LoVo (cell line): ENCODE measurements at places on chromosomes 5 and 9.

DNA sequence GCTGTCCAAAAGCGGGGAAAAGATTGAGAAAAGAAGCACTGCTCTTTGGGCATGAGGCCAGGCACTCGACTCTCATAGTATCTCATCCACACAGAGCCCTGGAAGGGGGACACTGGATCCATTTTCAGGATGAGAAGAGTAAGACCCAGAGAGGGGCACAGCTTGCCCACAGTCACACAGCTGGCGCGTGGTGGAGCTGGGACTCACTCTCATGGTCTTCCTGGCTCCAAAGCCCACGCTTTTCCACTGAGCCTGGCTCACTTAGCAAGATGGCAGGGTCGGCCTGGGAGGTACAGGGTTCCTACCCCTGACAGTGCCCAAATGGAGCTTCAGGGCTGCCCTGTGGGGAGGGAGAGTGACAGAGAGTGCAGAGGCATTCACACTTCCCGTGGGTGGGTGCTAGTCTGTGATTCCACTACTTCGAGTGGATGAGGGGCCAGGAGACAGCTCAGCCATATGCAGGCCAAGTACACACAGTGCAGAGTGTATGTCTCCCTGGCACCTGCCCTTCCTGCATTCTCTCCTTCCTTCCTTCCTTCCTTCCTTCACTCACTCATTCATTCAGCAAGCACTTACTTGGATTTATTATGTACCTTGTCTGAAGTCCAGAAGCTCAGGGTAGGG lies 18.3 kb upstream of the IGFBPL1 start:
- no peak for DNase-seq

DNA sequence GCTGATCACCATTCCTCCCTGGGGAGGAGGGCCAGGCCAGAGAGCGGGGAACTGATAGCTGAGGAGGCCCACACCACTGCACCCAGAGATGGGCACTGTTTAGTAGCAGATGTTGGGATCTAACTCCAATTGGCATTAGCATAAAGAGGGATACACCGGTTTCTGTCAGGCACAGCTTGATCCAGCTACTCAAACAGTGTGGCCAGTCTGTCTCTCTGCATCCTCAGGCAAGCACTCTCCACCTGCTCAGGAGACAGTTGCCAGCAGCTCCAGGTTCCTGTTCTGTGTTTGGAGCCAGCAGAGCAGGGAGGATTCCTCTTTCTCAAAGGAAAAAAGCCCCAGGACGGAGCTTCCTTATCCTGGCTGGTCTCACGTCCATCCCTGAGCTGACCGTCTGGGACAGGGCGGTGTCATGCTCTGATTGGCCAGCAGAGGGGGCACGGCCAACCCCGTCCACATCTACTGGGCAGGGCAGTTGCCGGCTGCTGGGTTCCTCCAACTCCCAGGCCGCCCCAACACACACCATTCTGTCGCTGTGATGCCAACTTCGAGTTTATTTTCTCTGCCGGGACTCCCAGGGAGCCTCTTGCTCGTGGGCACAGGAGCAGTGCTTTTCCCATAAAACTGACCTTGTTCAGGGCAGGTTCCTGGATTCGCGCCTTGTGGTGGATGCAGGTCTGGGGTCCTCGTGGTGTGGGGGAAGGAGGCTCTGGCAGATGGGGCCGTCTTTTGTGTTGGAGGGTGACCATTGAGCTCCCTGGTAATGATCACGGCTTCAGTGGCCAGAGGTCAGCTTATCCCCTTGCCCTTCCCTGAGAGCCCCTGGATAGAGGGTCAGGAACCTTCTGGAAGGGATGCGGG lies 47.9 kb downstream of the COL5A1 start:
- DNase-seq = peak; percentile 46

DNA sequence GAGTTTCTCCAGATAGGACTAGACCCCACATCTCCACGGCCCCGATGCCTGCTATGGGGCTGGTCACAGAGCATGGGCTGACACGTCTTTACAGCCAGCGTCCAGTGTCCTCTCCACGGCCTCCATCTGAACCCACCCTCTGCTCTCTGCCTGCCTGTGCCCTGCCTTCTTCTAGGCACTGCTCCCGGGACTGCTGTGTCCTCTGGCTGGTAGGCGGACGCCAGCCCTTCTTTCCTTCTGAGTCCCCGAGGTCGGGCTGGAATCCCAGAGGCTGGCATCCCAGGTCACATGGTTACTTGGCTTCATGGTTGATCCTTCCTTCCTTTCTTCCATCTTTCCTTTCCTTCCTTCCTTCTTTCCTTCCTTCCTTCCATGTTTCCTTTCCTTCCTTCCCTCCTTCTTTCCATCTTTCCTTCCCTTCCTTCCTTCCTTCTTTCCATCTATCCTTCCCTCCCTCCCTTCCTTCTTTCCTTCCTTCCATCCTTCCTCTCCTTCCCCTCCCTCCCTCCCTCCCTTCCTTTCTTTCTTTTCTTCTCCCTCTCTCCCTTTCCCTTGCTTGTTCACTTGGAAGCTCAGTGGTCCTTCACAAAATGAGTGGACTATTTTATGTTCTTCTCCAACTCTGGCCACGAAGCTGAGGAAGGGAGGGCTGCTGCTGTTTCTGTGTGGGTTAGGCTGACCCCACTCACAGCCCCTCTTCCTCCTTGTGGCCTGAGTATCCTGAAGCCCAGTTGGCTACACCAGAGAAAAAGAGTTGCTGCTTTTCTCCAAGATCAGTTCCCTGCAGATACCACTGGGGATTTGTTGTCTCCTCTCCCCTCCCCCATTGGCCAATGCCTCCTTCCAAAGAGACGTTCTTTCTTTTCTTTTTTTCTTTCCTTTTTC lies 66.8 kb upstream of the NEURL1B start:
- no peak for DNase-seq

DNA sequence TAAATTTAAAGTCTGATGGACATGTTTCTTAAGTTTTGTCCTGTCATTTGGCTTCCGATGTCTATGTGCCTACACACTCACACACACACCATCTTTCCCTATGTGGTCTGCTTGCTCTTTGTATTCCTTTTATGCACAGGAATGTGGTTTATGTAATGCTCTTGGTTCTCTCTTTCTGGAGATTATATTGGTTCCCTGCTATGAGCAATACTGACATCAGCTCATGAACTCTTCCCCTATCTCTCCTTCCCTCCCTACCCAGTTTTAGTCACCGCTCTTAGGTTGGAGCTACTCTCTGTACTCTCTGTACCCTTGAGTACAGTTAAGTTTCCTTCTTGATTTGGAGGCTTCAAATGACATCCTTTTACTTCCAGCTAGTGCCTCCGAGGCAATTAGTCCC lies 77.9 kb upstream of the MVB12B start:
- no peak for DNase-seq

GRCh38 chr5:167998148-167998767 lies 293.2 kb upstream of the WWC1 start:
- no peak for DNase-seq

GRCh38 chr5:81948349-81948748 lies 23.5 kb upstream of the ATG10 start:
- DNase-seq = no peak

GRCh38 chr9:69785757-69786156 lies 25.9 kb upstream of the PTAR1 start:
- no peak for DNase-seq

- DNase-seq = no peak
Observed at GRCh38 chr9:130421802-130422276, 22.9 kb upstream of the ASS1 start.

GRCh38 chr5:133251296-133252132 lies 199.7 kb downstream of the HSPA4 start:
- no peak for DNase-seq

- DNase-seq = no peak
Observed at GRCh38 chr5:43256261-43256966, 56.8 kb downstream of the HMGCS1 start.

GRCh38 chr9:135344523-135344901 lies 135.1 kb upstream of the PPP1R26 start:
- no peak for DNase-seq

GRCh38 chr5:28253431-28253830 lies 1215.0 kb upstream of the CDH9 start:
- no peak for DNase-seq

GRCh38 chr9:116096046-116096445 lies 57.5 kb upstream of the PAPPA start:
- DNase-seq = no peak

- DNase-seq = no peak
Observed at GRCh38 chr5:149773291-149774095, 43.4 kb downstream of the PPARGC1B start.

DNA sequence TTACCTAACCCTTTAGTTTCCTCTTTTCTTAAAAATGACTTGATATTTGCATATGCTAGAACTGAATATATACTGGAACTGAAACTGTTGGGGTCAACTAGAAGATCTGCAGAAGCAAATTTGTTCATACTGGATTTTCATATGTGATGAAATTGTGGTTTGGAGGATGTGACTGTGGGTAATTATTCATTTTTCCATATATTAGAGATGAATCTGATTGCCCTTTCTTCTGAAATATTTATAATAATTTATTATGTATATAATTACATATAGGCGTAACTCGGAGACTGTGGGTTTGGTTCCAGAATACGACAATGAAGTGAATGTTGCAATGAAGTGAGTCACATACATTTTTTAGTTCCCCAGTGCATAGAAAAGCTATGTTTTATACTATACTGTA lies 149.1 kb downstream of the ATP10B start:
- no peak for DNase-seq

GRCh38 chr5:131355971-131356528 lies 92.2 kb downstream of the CDC42SE2 start:
- no peak for DNase-seq

DNA sequence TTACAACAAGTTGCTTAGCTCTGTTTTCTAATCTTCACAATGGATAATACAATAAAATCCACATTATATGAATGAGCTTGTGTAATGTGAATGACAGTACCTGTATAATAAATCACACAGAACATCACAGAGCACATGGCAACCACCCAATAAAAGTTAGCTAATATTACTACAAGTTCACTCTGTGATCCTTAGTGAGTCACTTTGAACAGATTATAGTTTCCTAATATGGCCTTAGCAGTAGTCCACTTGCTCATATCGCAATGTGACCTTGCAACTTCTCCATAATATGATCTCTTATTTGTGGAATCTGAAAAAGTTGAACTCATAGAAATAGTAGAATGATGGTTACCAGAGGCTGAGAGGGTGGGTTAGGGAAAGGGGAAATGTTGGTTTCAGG lies 361.3 kb downstream of the PTPRD start:
- no peak for DNase-seq

GRCh38 chr5:109249126-109249525 lies 160.6 kb downstream of the PJA2 start:
- no peak for DNase-seq

GRCh38 chr5:123700624-123701287 lies 188.8 kb downstream of the CSNK1G3 start:
- peak; percentile 67 for DNase-seq

DNA sequence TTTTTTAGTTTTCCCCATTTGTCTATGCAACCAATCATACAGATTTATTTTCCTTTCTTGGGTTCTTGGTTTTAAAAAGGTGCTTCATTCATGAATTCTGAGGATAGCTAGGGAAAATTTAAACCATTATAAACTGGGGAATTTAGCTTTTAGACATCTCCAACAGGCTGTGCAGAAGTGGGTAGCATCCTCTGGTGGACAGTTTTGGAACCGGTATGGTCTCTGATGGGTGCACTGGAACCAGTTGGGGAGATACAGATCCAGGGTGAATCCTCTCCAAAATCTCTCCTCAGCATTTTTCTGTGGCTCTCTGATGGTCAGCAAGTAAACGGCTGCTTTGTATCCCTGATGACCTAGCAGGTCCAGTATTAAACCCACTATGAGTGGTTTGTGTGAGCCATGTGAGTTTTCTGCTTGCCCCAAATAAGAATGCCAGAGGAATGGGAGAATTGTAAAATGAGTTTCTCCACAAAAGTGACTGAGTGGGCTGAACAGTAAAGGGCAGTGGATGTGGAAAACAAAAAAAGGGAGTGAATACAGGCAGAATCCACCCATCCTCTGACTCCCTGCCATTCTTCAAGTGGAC lies 9.1 kb upstream of the DNAJC25 start:
- DNase-seq = peak; percentile 30

- DNase-seq = no peak
Observed at GRCh38 chr9:107090218-107090617, 192.9 kb upstream of the RAD23B start.

- DNase-seq = no peak
Observed at GRCh38 chr5:55923865-55924500, 70.8 kb downstream of the IL6ST start.

GRCh38 chr5:159471904-159472303 lies 141.6 kb upstream of the IL12B start:
- DNase-seq = no peak

GRCh38 chr9:82894961-82895821 lies 167.8 kb downstream of the RASEF start:
- peak; percentile 15 for DNase-seq
